ENCODE measurements at places on chromosomes 1 and 21.
A peak's percentile ranks its signal among the peaks of the same experiment; 100 is the strongest.

DNA sequence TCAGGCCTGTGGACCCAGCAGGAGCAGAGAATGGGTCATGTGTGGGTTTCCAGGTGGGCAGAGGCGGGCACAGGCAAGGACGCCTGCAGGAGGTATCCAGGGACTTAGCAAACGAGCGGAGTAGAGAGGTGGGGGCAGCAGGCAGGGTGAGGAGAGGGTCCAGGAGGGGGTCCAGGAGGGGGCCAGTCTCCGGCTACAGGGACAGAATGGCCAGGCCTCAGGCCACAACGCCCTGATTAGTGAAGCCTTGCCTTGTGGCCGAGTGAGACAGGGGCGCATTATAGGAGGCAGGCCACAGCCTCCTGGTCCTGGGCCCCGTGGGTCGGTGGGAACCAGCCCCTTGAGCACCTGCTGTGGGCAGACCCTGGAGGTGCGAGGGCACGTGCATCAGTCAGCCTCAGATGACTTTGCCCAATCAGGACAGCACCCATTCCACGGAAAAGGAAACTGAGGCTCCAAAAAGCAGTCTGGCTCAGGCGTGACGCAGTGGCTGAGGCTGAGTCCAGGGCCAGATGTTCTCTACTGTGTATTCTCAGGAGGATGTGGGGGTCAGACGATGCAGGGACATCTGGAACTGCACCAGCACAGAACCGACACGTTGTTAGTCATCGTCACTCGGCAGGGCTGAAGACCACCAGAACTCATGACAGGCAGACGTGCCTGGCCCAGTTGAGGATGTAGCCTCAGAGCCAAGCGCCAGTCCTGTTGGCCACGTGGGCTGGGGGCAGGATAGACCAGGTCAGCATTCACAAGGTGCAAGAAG lies 113.7 kb downstream of the CRYAA start:
- no peak for DNase-seq

GRCh38 chr1:208058267-208058666 lies 147.3 kb upstream of the CD34 start:
- no peak for DNase-seq

DNA sequence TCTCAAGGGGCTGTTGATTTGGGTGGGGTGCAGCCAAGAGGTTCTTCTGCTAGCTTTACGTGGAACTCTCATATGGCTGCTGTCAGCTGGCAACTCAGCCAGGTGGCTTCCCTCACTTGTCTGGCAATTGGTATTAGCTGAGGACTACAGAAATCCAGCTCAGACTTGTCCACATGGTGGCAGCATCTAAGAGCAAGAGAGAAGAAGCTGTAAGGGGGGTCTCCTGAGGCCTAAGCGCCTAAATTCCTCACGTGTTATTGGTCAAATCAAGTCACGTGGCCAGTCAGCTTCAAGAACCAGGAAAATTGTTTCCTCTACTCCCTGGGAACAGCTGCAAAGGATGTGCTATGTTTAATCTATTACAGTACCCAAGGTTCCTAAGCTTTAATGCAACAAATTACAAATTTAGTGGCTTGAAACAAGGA lies 4.2 kb upstream of the DYRK3 start:
- DNase-seq: peak; percentile 54

GRCh38 chr1:163275222-163275621 lies 46.5 kb upstream of the NUF2 start:
- DNase-seq: no peak

GRCh38 chr1:62352387-62352786 lies 33.2 kb upstream of the KANK4 start:
- DNase-seq: no peak
